ENCODE measurements at places on chromosomes 12 and 14.

- peak; percentile 44 for DNase-seq
These were observed 946 bp downstream of the DDX24 start for GRCh38 chr14:94079891-94080620.

DNA sequence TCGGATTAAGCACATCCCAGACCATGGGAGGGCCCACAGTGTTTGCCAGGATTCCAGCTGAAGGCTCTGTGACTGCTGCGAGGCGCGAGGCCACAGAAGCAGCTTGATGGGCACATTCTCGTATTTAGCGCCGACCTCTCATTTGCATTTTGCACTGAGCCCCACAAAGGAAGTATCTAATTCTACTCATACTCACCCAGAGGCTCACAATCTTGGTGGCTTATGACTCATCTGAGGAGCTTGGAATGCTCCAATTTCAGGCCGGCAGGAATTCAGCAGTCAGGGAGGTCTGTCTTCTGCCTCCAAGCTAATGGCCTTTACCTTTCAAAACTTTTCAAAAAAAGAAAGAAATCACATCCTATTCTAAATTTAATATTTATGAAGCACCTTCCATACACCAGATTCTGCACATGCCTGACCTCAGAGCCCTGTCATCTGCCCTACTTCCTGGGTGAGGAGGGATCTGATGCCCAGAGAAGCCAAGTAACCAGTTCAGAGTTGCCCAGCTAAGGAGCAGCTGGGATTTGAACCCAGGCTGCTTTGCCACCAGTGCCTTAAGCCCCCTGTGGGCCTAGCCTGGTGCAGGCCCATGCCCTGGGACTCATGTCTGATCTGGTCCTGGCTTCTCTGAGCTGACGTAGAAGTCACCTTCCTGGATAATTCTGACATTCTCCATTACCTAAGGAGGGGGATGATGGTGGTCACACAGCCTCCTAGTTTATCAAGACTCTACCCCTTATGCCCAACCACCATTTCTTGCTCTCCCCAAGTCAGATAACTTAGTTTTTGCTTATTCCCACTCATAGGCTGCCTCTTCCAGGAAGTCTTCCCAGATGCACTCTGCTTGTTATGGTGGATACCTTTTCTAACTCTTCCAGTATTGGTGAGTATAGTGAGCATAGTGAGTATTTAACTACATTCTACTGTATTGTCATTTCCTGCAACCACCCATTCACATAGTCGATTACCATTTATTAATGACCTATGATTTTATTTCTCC lies 198.9 kb downstream of the RBM19 start:
- DNase-seq = peak; percentile 66

DNA sequence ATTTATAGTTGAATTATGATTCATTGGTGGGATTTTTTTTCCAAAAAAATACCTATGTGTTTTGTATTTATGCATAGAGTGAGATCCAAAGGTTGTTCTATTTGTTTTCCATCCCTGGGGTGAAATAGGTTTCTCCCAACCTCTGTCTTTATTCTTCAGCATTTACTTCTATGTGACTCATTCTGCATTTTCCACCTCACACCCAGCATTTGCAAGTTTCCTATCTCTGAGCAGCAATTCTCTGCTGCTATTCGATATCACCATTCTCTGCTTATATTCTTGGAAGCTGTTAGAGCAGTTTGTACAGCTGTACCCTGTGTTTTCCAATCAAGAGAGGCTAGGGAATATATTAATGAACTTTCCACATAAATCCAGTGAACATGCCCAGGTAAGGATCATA lies 538.9 kb downstream of the SNAPC1 start:
- DNase-seq = no peak

- no peak for DNase-seq
These were observed 320.6 kb downstream of the KCNC2 start for GRCh38 chr12:74889073-74889472.

DNA sequence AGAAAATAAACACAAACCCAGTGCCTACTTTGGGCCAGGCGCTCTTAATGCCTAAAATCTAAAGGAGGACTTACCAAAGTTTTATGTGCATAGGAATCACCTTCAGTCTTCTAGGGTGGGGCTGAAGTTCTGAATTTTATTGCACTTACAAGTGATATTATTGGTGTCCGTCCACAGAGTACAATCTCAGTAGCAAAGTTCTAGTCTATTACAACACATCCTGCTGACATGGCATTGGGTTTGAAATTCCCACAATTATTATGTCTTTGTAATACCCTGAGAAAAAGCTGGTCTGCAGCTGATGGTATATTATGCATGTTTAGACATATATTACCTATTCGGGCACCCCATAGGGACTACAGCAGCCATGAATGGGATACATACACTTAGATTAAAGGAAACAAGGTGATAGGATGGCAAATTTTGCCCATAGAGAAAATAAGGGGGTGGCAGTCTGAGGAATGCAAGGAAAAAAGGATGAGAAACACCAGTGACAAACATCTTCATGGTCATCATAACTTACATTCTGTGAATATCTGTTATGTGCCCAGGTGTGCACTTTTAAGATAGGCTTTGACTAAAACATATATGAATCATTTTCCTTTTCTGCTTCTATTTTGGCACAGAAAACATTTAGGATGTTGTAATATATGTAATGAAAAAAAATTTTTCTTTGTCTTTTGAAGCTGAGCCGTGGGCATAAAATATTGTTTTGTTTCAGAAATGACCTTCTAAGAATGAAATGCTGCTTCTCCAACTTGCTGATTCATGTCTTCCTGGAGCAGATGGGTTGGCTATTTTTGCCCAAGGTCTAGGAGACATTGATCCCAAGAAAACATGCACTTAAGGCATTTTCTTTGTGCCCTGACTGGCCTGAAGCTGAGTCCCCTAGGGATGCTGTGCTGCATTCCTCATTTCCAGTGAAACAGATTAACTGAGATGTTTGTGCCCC lies 27.2 kb upstream of the ALG10 start:
- peak; percentile 8 for DNase-seq

DNA sequence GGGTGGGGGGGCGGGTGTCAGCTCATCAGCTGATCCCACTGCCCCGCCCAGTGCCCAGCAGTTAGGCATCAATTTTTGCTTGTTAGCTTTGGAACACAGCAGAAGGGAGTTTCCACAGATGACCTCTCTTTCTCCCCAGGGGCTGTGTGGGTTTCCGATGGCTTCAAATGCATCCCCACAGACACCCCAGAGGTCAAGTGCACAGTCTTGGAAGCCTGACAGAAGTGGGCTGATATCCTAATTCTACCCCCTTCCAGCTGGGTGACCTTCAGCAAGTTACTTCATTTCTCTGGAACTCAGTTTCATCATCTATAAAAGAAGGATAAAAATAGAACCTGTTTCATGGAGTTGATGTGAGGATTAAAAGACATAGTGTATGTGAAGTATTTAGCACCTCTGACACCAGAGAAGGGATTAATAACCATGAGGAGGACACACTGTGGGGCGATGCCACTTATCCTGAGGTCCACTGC lies 22.0 kb downstream of the TTC9 start:
- DNase-seq = no peak

DNA sequence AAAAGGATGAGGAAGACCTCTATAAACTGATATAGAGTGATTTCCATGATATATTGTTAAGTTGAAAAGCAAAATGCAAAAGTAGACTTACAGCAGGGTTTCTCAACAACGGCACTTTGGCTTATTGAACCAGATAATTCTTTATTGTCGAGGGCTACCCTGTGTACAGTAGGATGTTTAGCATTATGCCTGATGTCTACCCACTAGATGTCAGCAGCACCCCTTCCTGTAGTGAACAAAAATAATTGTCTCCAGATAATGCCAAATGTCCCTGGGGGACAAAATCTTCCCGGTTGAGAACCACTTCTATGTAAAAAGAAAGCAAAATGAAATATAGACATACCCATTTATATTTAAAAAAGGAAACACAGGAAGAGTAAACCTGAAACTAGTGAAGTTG lies 32.4 kb downstream of the ABCD2 start:
- peak; percentile 15 for DNase-seq

DNA sequence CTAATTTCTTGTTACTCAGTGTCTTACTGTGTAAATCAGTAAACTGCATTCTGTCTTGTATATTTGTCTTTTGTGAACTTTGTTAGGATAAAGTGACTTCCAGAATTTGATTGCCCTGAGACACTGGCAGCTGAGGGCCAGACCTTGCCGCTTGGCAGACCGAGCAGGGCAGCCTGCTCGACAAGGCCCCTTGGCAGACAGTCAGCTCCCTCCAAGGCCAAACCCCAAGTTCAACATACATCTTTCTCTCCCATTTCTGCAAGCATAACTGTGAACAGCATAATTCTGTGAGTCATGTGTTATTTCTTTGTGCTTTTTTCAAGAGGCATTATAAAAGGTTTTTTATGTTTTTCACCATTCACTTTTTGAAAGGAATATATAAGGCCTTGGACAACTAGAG lies 39.2 kb upstream of the BMAL2 start:
- DNase-seq = no peak

DNA sequence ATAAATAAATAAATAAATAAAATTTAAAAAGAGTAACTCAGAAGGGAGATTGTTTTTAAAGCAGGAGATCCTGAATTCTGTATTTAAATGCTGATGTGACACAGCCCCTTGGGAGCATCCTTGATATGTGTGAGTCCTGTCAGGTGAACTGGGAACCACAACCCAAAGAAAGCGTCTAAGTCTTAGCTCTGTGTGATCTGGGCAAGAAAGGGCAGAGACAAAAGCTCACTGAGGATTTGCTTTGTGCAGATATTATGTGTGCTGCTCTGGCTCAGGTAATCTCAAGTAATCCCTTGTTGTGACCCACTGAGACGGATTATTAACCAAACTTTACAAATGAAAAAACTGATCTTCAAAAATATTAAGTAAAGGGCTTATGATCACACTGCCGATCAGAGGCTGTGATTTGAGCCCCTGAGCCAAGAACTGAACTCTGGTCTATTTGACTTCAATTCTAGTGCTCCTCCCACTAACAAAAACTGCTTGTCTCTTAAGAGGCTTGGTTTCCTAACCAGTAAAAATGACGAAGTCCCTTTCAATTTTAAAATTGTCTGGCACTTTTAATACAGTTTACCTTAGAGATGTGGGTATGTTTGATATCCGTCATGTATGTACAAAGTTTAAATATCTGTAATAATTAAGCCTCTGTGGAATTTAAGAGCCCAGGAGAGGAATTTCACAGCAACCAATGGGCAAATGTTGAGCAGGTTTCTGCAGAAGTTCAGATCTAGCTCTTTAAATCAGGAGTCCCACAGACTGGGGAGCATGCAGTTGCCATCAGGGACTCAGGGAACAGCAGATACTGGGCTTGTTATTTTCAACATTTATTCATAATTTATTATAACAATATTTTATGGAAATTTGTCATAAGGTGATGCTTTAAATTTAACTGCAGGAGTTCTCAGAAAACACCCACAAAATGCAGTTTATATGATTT lies 46.1 kb downstream of the CPM start:
- DNase-seq = no peak

DNA sequence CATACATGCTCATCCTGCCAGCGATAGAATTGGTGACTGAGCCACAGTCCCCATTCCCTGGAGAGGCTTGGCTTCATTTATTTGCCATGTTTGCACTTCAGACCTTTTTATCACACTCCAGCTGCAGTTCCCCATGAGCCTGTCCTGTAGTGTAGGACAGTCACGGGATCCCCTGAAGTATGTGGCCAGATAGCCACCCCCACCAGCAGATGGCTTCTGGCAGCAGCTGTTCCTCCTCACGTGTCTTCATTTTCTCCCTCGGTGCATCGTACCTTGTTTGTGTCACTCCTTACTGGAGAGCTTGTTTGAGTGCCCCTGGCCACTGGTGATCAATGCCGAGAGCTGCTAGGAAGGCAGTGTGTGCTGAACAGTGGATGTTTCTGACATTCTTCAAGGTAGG lies 40.2 kb downstream of the UBE3B start:
- no peak for DNase-seq

- DNase-seq = no peak
These were observed 19.0 kb upstream of the NDUFA12 start for GRCh38 chr12:95022477-95022876.

DNA sequence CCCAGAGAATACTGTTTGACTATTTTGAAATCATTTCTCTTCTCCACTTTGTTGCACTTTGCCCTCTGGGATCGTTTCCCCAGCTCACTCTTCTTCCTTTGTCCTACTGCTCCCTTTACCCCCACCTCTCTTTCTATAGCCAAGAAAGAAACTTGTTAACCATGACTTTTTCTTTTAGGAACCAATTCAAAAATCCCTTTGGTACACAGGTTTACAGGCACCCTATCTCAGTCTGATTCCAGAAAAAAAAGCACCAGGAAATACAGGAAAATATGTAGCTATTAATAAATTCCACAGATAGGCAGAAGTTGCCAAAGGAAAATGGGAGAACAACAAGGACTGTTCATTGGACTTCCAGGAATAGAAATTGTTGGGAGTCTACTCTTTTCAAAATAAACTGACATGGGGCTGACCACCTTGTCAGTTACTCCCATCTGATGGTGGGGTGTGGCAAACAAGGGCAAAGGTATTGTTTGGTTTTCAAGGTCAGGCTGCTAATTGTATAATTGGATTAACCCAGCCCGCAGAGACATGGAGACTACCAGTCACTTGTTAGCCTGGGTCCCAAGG lies 82.4 kb downstream of the CRADD start:
- no peak for DNase-seq

- DNase-seq = no peak
These were observed 147.5 kb upstream of the AVPR1A start for GRCh38 chr12:63298386-63298930.

DNA sequence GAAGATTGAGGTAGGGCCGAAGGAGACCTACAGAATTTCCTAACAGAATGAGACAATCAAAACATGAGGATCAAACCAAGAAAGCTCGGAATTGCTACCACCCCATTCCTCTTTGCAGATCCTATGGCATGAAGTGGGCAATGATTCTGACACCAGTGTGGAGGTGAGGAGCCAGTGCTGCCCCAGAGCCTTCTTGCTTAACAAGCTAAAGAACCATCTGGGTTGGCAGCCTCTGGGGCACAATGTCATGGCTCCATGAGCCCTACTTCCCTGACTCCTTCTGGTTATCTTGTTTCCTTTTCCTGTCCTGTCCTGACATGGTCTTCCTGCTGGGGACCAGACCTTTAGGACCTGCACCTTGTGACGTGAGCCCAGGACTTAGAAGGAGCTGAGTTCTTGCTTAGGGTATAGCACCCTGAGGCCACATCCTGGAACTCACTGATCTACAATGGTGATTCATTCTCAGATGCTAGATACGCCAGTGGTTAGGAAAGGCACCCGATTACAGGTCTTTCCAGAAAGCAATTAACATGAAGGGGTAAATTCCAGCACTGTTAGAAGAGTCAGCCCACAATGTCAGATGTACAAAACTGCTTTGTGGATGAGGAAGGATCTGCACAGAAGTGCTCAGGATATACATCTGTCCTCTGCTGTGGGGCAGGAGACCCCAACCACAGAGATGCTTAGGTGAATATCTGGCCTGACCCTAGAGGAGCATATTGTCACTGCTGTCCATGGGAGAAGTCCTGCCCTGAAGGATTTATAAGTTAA lies 324.2 kb downstream of the ZFP36L1 start:
- DNase-seq = peak; percentile 61

GRCh38 chr14:75980856-75981255 lies 939 bp downstream of the TGFB3 start:
- DNase-seq = no peak

Measured in RWPE1 (cell line).